ENCODE measurements at places on chromosomes 12 and 14. TPM values are rescaled to one million over a fixed set of nuclear protein-coding genes. Genes with fewer than 3 reads are reported as not detected.

The FOXM1 gene
- total RNA-seq, result 67.5 TPM

The CLEC12A gene
- not detected for total RNA-seq

The CMTM5 gene
- not detected for total RNA-seq

The SDR9C7 gene
- total RNA-seq, result not detected

The CINP gene
- 36.1 TPM for total RNA-seq

DNA sequence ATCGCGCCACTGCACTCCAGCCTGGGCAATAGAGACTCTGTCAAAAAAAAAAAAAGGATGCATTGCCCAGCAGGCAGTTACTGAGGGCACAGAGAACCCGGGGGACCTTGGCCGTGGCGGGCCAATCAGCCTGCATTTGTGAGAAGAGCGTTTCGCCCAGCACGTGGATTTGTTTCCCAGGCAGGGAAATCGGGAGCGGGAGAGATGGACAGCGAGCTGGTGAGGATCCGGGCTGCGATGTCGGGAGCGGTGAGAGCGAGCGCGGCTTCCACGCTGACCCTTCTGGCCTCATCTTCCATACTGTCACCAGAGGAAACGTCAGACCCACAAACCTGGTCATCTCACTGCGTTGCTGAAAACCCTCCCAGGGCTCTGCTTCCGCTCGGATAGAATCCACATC is 123.5 kb downstream of the RIMBP2 start:
- DNase-seq, result no peak

GRCh38 chr12:93020631-93021597 is 91.8 kb upstream of the EEA1 start:
- DNase-seq, result no peak

DNA sequence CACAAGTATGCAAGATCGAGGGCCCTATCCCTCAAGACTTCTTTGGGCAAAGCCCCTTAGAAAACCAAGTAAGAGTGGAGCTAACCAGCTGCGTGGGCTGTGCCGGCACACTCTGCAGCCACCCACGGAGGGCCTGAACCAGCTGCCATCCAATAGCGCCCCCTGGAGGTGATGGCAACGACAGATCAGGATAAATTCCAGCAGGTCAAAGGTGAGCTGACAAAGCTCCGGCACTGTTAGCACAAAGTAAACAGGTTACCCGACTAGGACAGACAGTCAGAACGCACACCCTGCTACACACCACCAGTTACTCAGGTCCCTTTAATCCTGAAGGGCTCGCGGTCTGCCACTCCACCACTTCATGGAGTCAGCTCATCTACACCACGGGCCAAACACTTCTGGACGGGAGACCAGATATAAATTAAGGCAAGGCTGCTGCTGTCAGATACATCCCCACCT is 4.9 kb downstream of the ZBTB39 start:
- DNase-seq, result peak; percentile 43

DNA sequence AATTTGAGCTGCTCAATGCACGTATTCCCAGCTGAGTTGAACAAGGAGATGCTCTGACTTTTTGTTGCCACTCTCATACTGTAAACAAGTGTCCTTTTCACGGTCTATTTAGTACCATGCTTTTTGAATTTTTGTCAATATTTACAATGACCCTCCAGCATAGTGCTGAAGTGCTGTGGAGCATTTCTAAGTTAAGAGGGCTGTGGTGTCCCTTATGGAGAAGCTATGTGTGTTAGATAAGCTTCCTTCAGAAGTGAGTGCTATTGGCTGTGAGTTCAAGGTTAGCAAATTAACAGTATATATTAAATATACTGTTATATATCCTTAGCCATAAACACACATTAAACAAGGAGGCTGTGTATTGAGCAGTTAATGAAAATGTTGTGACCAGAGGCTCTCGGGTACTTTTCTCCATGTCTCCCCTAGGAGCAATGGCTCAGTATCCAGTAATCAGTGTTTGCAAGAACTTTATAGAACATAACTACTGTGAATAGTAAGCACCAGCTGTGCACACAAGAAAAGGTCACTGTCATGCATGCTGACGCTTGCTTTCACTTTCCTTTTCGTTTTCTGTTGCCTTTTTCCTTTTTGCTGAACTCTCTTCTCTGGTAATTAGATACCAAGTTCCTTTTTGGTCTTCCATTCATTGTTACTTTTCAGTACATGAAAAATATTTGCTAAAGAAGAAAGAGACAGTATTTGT is 187.2 kb upstream of the NEDD1 start:
- DNase-seq, result peak; percentile 58

DNA sequence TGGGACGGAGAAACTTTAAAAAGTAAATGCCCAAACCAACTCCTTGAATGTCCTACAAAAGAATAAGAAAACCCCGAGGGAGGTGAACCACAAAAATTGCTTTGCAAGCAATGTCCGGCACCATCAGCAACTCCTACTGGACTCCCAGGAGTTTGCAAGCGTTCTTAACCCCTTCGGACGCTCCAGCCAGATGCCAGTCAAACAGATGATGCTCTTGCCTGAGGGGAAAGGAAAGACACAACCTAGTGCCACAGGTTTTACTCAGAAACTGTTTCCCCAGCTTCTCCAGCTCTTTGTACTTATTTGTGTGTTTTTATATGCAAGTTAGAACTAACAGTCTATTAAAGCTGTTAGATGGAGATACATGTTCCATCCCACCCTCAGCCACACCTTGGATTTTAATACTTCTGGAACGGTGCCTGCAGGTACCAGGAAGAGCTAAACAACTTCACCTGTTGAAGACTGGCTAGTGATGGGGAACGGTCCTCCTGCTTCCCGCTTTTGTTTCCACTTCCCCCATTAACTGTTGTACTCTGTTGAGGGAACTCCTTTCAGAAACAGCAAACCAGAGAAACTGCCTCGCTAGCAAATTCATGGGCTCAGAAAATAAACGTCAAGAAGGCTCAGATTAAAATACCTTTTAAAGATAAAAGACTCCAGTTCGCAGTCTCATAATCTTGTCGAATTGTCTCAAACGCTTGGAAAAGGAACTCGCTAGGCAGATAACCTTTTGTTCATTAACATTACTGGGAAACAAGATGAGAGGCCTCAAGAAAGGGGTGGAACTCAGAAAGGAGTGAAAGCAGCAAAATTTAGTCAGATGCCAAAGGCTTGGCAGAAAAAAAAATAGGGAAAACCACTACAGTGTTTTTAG is 1.1 kb upstream of the FERMT2 start:
- peak; percentile 88 for DNase-seq

- peak; percentile 79 for DNase-seq
Observed at GRCh38 chr12:64608901-64609535, 1.3 kb upstream of the RASSF3 start.

DNA sequence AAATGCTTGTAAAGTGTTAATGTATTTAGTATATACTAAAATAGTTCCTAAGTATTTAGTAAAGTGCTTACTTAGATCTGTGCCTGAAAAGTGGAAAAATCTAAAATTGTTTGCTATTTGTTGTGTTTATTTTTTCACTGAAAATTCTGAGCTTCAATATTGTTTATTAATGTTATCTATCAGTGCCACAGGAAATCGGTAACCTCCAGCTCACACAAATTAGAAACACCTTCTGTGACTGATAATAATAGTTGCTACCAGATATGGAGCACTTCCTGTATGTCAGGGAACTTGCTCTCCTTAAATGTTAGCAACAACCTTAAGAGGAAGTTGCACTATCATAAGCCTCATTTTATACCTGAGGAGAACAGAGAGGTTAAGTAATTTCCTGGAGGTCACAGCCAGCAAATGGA is 723 bp upstream of the LRP10 start:
- no peak for DNase-seq

- peak; percentile 70 for DNase-seq
Observed at GRCh38 chr12:75720812-75721641, 209.6 kb upstream of the KRR1 start.

DNA sequence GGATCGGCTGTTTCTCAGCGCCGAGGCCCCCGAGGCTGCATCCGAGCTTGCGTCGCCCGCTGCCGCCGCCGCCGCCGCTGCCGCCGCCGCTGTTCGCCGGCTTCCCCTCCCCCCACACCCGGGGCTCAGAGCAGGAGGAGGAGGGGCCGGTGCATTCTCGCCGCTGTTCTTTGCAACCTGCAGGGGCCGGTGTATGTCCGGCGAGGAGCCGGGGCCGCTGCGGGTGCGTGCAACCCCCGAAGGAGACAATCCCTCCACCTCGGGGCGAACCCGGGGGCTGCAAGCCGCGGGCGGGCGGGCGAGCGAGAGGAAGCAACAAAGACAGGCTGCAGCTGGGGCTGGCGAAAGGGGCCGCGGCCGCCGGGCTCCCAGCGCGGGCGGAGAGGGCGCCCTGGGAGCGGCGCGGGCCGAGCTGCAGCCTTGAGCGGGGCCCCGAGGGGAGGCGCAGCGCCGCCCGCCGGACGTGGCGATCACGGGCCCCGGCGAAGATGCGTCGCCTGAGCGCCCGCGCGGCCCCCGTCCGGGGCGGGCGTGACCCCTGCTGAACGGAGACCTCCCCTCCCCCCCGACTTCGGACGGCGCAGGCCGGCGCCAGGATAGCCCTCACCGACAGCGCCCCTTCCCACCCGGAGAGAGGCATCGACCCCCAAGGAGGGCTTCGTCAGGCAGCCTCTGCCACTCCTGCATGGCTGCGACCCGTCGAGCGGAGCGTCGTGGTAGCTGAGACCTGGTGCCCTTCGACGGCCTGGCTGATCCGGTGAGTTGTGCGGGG is 702 bp downstream of the FAM222A start:
- DNase-seq, result peak; percentile 47

DNA sequence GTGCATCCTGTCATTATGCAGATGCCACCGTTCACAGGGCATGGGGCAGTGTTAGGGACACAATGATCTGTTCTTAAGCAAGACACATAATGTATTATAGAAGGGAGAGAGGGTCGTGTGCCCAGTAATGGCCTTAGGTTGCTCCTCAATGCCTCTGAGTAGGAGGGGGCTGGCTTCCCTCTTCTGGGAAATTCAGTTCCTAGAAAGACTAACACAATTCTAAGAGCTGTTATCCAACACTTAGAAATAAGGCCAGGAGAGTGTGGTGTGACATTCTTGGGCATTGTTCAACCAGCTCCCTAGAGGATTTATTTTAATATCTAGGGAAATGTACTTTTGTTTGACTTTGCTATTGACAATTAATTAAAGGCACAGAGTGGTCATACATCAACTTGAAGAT is 118.5 kb downstream of the ADCK1 start:
- DNase-seq, result no peak

- no peak for DNase-seq
Observed at GRCh38 chr12:118212606-118213005, 76.7 kb downstream of the PEBP1 start.

- DNase-seq, result peak; percentile 44
Observed at GRCh38 chr12:52903855-52904508, 894 bp downstream of the KRT8 start.

DNA sequence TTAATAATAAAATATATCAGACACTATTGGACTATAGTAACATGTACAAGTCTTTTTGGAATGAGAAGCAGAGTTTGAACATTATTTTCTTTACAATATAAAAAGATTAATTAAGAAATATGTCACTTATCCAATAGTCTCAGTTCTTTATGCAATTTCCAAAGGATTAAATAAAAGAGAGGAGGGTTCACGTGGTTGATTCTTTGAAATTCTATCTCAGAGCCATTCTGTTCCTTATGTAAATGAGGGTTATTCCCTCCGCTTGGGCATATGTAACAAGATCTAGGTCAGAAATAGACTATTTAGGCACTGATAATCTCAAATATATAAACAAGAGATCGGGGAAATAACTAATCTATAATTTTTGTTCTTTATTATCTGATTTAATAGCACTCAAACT is 2.1 kb upstream of the TUBA1A start:
- DNase-seq, result no peak

GRCh38 chr12:92968176-92968813 is 39.2 kb upstream of the EEA1 start:
- DNase-seq, result peak; percentile 37

DNA sequence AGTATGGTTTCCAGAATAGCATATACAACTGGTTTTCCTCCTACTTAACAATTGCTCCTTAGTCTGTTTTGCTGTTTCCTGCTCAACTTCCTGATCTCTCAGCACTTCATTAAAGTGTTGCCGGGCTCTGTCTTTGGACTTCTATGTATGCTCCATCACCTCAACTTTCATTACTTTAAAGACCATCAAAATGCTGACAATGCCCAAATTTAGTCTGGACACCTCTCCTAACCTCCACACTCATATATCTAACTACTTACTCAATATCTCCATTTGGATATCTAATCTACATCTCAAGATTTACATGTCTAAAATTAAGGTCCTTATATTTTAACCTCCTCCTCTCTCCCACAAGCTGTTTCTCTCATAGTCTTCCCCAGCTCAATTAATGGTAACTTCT is 54.4 kb upstream of the LGR5 start:
- no peak for DNase-seq

DNA sequence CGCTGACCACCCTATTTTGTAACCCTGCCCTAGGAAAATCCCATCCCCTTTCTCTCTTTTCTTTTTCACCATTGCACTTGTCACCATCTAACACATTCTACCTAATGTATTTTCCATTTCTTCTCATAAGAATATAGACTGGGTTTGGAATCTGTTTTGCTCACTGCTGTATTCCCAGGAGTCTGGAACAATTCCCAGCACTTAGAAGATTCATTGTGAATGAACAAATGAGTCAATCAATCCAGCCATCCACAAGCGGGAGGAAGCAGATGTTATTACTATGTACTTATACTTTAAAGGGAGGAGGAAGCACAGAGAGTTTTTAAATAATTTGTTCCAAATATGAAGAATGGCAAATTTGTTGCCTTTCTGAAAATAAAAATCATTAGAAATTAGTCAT is 142.1 kb downstream of the KIF21A start:
- DNase-seq, result peak; percentile 3

DNA sequence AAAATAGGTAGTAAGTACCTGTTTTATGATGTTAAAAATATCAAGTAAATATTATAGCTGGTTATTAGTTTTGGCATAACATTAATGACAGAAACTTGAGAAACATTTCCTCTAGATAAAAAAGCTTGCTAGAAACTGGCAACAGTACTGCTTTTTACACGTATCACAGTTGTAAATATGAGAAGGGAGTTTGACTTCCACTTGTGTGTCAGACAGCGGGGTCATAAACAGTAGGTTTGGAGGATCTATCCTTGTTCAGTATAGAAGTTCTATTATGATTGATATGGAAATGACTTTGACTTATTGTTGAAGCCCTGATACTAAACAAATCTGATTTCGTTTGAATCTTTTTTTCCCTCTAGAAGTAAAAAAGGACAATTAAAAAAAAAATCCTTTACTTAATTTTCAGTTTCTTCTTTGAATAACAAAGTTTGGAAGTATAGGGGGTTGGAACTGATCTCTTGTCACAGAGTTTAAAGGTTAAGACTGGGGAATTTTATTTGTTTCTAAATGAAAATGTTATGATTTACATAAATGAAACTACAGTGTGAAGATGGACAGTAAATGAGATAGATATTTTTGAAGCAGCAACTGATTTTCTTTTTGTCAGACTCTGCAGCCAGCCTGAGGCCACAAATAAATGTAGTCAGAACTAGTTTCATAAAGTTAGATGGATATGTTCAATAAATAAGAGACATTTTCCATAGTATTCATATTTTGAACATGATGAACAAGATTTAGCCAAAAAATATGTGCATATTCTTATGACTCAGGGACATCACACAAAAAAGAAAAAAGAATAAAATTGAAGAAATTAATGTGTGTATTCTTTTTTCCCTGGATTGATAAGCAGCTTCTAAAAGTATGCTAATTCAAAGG is 50.1 kb downstream of the WNK1 start:
- DNase-seq, result no peak

- no peak for DNase-seq
Observed at GRCh38 chr12:79993106-79993862, 58.4 kb upstream of the PPP1R12A start.

All from M059J (cell line).